IMR-90 (cell line): ENCODE measurements at places on chromosomes 5 and 9. TPM values are rescaled to one million over a fixed set of nuclear protein-coding genes. Genes with fewer than 3 reads are reported as not detected.
A peak's percentile ranks its signal among the peaks of the same experiment; 100 is the strongest.

DNA sequence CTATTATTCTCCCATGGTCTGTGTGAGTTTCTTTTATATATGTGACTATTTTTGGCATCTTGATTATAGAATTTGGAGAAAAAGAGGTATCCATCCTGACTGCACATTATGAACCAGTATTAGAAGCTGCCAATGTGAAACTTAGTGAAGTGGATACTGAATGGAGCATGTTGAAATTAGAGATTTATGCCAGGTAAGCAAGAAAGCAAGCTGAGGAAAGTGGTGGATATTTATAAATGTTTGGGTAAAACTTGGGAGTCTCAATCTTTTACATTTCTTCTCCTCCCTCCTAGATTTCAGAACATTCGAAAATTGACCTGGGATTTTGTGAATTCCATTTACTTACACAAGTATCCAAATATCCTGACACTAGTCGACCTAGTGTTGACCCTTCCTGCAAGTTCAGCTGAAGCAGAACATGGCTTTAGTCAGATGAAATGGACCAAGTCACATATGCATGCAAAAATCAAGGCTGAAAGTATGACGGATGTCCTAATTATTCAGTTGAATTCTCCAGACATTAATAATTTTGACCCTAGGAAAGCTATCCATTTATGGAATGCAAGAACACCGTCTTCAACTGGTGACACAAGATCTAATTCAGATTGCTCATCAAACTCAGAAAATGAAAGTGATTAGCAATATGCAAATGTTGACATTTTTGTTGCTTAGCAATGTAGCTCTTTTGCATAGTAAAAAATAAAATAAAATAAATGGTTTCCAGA is 66.8 kb upstream of the IL7R start:
- DNase-seq = no peak

DNA sequence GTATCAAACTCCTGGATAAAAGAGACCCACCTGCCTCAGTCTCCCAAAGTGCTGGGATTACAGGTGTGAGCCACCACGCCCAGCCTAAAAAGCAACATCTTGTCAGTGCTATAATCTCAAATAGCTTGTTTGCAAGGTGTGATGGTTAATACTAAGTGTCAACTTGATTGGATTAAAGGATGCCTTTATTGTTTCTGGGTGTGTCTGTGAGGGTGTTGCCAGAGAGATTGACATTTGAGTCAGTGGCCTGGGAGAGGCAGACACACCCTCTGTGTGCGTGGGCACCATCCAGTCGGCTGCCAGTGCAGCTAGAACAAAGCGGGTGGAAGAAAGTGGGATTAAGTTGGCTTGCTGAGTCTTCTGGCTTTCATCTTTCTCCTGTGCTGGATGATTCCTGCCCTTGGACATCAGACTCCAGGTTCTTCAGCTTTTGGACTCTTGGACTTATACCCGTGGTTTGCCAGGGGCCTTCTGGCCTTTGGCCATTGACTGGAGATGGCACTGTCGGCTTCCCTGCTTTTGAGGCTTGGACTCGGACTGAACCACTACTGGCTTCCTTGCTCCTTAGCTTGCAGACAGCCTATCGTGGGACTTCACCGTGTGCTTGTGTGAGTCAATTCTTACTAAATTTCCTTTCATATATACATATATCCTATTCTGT is 28.1 kb downstream of the TARS1 start:
- peak; percentile 12 for DNase-seq

- no peak for DNase-seq
These were observed 22.1 kb downstream of the LRRC19 start for GRCh38 chr9:26983340-26983739.

DNA sequence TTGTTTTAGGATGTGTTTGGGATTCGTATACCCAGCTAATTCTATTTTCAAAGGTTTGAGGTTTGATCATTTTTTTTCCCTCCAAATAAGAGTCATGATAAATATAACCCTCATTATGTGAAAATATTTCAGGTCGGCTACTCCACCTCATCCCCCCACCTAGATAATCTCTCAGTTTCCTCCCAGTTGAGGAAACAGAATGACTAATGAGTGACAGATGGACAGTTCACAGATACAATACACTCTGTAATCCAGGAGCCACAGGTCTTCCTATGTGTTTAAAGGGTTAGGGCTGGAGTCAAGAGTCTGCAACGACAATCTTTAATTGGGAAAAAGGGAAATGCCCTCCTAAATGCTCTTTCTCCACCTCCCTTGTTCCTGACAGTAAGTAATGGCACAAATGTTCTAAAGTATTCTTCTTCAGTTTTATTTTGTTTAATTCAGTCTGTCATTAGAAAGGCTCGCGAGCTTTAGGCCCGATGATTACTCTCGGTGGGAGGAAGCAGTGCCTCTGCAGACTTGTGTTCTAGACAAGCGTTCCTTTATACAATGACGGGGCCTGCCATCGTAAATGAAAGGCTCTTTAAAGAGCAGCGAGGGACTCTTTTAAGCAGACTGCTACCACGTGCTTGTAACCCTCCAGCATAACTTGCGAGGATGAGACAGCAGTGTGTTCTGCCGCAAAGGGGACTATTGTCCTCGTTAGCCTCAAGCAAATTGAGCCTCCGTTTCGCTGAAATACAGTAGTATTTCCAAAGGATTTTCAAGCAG is 69.0 kb downstream of the MEF2C start:
- DNase-seq = no peak

DNA sequence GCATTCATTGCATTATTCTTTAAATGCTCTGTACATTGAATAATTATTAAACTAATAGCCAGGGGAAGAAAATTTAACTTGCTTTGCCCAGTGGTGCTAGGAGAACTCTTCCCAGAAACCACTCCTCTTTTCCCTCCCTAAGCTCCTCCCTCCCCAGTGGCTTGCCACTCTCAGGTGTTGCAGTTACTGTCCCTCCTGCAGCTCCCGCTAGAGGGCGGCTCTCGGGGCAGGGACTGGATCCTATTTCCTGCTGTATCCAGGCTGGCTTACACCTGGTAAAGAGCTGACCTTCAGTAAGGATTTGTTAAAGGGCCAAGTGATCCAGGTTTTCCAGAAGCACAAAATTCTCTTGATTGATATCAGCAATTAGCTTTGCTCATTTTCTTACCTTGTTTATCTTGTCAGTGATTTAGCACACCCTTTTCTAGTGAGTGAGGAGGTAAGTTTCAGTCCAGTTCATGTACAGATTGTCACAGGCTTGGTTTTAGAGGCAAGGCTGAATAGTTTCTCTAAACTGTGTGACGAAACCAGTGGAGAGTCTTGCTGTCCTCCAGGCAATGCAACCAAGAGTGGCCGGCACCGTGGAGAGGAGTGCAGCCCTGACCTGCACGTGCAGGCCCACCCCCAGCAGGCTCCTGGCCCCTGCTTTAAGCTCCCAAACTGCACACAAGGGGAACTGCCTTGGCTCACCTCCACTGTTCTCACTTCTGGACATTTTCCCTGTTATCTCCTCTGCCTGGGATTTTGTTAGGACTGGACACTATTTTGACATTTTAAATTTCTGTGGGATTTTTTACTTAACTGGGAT is 423.8 kb downstream of the SPOCK1 start:
- peak; percentile 9 for DNase-seq

DNA sequence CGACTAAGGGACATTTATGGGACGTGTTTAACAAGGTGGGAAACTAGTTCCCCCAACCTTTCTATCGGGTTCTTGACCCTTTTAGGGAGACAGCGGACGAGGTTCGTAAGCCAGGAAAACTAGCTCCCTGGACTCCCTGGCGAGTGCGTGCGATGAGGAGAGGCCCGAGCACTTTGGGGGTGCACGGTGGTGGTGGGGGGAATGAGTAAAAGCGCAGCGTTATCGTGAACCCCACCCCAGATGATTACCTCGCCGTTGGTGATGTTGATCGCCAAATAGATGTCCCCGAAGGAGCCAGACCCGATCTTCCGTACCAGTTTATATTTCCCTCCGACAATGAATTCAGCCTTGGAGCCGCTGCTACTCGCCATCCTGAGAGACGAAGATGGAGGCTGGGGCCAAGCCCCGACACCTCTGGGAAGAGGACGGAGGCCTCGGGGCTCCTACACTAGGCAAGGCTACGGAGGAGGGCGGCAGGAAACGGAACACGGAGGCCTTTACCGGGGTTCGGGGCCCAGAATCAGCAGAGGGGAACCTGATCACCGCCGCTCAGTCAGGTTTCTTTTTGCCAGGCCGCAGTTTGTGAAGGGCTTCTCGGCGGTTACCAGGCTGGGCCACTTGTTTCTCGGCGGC is 529 bp downstream of the CSNK1A1 start:
- no peak for DNase-seq

DNA sequence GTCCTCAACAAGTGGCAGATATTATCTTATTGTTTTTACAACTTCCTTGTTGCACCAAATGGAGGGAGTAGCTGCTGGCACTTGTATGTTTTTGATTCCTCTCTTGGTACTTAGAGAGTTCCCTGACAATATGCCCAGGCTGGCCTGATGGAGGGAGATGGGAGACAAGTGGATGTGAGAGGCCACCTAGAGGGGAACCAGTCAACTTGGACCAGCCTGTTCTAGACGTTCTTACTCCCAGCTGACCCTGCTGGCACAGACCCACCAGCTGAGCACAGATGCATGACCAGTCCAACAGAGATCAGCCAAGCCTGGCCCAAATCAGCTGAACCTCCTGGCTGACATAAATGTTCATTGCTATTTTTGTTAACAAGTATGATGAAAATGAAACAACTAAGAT is 60.9 kb upstream of the GDNF start:
- peak; percentile 53 for DNase-seq

GRCh38 chr5:14569948-14570691 is 11.5 kb upstream of the OTULINL start:
- no peak for DNase-seq

- no peak for DNase-seq
These were observed 157.5 kb downstream of the DOCK8 start for GRCh38 chr9:372128-372527.

DNA sequence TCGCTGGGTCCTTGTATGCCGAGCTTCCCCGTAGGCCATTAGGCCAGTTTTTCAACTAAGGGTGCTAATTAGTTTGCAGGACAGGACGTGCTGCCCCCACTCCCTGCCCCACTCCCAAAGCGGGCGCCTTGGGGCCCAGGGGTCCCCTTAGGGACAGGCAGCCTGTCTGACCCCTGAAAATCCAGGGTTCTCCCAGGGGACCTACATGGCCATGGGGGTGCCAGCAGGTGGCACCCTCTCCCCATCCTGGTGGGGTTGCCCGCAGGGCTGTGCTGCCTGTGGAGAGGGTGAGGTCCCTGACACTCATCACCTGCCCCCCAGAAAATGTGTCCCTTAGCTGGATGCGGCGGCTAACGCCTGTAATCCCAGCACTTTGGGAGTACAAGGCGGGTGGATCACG is 8.5 kb upstream of the CCDC187 start:
- DNase-seq = peak; percentile 58

DNA sequence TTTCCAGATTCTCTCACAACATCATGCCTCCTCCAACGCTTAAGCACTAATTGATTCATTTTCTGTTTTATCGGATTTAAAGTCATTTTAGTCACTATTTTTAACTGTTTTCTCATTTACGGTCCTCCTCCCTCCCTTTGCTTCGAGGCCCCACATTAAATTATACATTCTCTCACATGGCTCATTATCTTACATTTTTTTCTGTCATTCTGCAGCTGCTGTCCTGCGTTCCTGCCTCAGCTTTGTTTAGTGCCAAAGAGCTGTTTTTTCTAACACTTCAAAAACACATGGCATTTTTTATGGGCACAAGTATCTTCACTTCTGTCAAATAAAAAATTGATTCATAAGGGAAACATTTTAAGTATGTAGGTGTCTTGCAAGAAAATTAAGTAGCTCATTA is 130.1 kb upstream of the FST start:
- DNase-seq = no peak

DNA sequence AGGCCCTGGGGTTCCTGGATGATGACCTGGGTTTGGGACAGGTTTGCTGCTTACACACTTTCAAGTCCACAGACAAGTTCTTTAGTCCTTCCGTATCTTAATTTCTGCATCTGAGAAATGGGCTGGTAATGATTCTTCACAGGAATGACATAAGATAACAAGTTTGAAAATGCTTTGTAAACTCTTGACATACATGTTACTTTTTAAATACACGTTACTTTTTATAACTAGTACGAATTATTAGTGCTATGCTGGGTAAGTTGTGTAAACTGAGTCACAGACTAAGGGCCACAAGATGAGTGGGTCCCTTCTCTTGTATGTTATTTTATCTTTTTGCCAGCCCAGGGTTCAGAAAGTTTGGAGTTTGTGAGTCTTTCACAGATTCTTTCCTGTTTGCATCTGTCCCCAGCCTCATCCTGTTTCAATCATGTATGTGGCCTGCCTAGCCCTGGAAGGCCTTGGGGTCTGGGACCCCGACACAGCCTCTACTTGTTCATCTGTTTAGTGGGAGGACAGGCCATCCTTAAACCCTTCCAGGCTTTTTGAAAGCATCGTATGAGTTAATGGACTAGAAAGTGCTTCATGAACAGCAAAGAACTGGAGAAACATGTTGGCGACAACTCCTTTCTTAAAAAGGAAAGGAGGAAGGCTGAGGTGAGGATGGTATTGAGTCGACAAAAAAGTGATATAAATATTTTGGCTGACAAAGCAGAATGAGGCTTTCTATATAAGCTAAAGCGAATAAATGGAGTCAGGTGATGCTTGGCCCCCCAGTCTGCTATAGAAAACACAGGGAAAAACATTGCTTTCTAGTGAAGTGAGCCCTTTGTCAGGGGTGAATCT is 9.3 kb downstream of the ZNF618 start:
- no peak for DNase-seq

- DNase-seq = no peak
These were observed 384.1 kb downstream of the DMRT2 start for GRCh38 chr9:1434052-1434767.

- peak; percentile 67 for DNase-seq
These were observed 90.7 kb upstream of the DHFR start for GRCh38 chr5:80745490-80745889.

GRCh38 chr5:9596171-9596780 is 33.9 kb downstream of the TAS2R1 start:
- DNase-seq = no peak

The FRMPD1 gene
- total RNA-seq = not detected in 2 replicates

The AMBP gene
- total RNA-seq = not detected in 2 replicates

The FAM221B gene
- not detected in 2 replicates for total RNA-seq

The SLC6A3 gene
- not detected in 2 replicates for total RNA-seq

The HSPA4 gene
- 120 and 192 TPM in 2 replicates for total RNA-seq

The CDKN2B-AS1 gene
- total RNA-seq = 1.1 and 1.7 TPM in 2 replicates

The ATG10 gene
- 8.1 and 12.2 TPM in 2 replicates for total RNA-seq

The RNF183 gene
- not detected in 2 replicates for total RNA-seq

The IL5 gene
- total RNA-seq = not detected in 2 replicates
